ENCODE measurements at places on chromosomes 4 and X.

DNA sequence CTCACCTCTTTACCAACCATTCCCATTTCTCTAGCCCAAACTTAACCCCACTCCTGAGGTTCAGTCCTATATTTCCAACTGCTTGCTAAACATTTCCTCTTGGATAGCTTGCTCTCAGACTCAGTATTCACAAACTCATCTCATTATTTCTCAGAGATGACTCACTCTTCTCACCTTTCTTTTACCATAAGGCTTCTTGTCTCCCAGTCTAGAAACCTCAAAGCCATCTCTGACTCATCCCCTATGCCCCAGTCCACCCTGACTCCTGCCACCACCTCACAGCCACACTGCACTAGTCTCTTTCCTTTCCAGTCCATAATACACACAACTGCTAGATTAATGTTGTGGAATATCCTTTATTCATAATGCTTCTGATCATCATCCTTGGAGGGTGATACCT lies 4.8 kb downstream of the FRMPD3 start:
- no peak for DNase-seq

- no peak for DNase-seq
Measured at GRCh38 chrX:13897566-13897965, 80.7 kb upstream of the GPM6B start.

DNA sequence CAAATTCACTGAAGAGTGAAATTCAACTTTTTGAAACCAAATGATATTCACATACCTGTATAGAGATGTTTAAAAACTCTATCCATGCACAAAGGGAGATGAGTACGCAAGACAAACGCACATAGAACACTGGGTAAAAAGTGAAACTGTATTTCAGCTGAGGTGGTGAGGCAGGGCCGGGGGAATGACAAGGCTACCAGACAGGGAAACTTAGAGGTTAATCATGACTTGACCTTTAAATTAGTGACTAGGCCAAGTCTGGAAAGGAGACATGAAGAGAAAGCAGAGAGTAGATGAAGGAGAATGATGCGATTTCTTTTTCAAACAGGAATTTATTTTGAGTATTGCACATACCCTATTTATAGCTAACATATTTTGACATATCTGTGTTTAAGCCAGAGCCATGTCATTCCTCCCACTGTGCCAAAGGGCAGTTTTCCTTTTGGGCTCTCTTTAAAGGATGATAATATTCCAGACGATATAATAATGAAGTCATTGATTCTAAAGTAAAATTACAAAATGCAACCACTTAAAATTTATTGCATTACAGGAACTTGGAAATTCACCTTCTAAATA lies 49.4 kb downstream of the ARHGEF6 start:
- no peak for DNase-seq

- DNase-seq: no peak
Measured at GRCh38 chr4:153560908-153561307, 94.7 kb downstream of the TMEM131L start.

- no peak for DNase-seq
Measured at GRCh38 chr4:71866212-71866885, 82.5 kb upstream of the GC start.

DNA sequence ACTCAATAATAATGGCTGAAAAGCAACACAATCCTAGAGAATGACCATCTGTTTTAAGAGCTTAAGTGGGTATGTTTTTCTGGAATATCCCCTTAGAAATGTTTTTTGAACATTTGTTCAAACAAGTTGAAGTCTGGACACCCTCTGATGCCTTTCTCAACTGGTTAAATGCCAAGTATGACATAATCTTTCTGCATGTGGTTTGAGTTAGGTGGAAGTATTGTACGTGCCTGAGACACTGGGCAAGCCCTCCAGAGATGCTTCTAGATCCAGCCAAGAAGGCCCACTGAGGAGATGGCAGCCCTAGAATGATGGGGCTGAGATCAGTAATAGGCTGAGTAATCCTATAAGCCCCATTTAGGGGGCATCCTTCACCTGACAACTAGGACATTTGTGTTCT lies 493.1 kb downstream of the MAGEE1 start:
- DNase-seq: no peak

- no peak for DNase-seq
Measured at GRCh38 chr4:156241896-156242295, 288.2 kb upstream of the CTSO start.

GRCh38 chr4:181677201-181677600 lies 566.0 kb upstream of the TENM3 start:
- DNase-seq: no peak

GRCh38 chrX:48927736-48928382 lies 9.0 kb upstream of the PIM2 start:
- DNase-seq: no peak

GRCh38 chr4:127618427-127618826 lies 14.3 kb upstream of the INTU start:
- no peak for DNase-seq

GRCh38 chr4:60945641-60946040 lies 254.5 kb upstream of the ADGRL3 start:
- no peak for DNase-seq

DNA sequence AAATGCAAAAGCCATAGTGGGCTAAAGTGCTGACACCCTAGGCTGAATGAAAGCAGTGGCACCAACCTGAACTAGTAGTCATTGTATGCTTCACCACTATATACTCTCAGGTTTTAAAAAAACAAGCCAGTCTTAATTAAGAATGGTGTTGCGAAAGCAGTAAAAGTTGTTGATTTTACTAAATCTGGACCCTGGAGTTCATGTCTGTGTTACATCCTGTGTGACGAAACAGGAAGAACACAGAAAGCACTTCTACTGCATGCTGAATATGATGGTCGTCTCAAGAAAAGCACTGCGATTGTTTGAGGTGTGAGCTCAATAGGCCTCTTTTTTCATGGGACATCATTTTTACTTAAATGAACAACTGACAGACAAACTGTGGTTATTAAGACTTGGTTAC lies 24.2 kb upstream of the GDPD2 start:
- DNase-seq: peak; percentile 82

DNA sequence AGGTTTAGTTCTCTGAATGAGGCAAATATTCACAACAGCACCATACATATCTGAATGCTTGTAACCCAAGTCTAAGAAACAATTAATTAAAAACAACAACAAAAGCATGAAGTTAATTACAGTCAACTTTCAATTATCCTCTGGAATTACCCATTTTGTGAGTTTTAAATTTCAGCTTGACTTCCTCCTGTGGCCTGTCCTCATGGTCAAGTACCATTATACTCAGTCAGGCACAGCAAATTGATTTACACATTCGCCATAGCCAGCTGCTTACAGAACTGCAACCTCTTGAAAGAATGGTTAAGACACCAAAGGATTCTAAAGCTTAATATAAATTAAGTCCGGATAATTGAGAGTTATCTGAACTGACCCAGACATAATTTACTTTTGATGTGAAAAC lies 306.5 kb downstream of the CAMK2D start:
- DNase-seq: no peak

GRCh38 chr4:39626261-39626660 lies 12.4 kb downstream of the SMIM14 start:
- no peak for DNase-seq

DNA sequence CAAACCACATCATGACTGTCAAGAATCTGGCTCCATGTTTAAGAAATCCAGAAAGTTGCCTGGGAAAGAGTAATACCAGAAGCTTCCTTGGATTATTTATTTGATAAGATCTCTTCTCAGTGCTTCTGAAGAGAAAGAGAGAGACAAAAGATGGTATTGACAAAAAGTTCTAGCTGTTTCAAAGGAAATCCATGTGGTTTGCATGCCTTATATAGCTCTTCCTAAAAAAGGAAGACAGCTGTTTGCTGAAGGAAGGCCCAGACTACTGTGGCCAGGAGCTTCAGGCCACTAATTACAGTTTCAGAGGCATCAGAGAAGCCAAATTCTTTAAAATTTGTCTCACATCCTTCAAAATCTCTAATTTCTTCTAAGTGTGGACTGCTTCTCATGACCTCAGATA lies 565.2 kb upstream of the SLIT2 start:
- DNase-seq: no peak

- DNase-seq: no peak
Measured at GRCh38 chrX:105150557-105150956, 69.9 kb downstream of the TEX13A start.

GRCh38 chrX:69362856-69363255 lies 141.3 kb upstream of the NALF2 start:
- DNase-seq: no peak

DNA sequence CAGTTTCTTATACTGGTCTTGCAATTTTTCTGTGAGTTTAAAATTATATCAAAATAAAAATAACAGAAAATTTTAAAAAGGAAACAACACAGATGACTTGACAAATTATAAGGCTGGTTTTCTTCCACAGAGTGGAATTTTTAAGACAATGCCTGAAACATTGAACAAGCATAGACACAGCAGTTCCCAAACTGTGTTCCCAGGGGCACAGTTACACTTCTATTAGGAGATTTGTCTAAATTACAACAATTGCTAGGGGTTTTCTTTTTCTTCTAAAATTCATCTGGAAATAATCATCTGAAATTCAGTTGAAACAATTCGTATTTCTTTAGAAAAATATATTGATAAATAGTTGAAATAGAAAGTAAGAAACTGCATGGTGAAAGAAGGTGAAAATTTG lies 26.2 kb downstream of the PDE5A start:
- DNase-seq: no peak

GRCh38 chr4:67480810-67481209 lies 64.5 kb downstream of the CENPC start:
- DNase-seq: no peak

- no peak for DNase-seq
Measured at GRCh38 chr4:40972722-40973121, 223.0 kb downstream of the NSUN7 start.

GRCh38 chr4:6513678-6514077 lies 41.3 kb upstream of the PPP2R2C start:
- DNase-seq: no peak

- no peak for DNase-seq
Measured at GRCh38 chr4:173124209-173124865, 44.3 kb upstream of the GALNT7 start.

DNA sequence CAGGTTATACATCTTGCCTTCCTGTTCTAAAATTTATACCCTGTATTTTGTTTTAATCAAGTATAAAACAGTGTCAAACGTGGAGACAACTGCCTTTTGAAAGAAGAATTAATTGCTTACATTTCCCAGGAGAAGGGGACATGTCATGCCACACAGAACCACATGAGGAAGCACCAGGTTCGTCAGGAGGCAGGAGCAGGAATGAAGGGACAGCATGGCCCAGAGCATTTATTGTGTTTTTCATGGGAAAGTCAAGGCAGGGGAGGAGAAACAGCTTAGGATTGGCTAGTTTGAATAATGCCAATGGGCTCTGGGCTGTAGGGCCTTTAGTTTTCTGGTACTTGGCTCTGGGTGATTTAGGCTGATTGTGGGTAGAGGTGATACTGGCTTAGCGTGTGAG lies 203.7 kb downstream of the CFAP299 start:
- no peak for DNase-seq

DNA sequence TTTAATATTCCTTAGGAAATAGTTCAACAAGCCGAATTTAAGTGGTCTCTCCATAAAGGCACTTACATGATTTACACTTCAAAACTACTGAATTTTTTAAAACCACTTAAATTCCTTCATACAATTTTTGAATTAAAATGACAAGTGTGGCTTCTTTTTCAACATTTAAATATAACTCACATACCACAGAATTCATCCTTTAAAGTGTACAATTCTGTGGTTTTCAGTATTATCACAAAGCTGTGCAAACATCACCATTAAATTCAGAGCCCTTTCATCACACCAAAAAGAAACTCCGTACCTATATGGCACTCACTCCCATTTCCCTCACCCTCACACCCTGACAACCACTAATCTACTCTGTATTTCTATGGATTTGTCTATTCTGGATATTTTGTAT lies 200.9 kb upstream of the MAB21L2 start:
- no peak for DNase-seq

DNA sequence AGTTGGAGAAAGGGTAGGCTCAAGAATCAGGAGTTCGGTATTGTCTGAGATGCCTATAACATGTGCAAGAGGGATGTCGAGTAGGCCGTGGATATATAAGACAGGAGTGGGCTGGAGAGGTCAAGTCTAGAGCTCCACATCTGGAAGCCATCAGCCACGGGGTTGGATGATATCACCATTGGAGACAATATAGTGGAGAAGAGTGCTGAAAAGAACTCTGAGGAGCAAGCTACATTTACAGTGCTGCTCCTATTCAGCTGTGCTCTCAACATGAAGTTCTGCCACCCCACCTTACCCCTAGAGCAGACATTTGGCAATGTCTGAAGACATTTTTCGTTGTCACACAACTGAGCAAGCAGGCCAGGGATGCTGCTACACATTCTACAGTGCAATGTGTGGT lies 20.9 kb upstream of the PLAC1 start:
- no peak for DNase-seq

DNA sequence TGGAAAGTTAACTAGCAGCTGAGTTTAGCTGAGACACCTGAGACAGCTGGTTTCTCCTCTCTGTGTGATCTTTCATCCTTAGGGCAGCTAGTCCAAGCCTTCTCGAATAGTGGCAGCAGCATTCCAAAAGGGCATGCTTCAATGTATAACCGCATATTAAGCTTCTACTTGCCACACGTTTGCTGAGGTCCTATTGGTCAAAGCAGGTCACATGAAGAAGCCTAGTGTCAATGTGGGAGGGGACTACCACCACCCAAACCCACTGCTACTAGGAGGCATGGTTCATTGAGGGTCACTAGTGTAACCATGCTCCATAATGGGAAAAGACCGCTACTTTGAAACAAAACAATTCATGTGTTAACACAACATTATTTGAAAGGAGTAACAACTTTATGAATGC lies 314.9 kb upstream of the SMIM31 start:
- DNase-seq: no peak

GRCh38 chr4:71713611-71714203 lies 70.2 kb downstream of the GC start:
- DNase-seq: peak; percentile 54

DNA sequence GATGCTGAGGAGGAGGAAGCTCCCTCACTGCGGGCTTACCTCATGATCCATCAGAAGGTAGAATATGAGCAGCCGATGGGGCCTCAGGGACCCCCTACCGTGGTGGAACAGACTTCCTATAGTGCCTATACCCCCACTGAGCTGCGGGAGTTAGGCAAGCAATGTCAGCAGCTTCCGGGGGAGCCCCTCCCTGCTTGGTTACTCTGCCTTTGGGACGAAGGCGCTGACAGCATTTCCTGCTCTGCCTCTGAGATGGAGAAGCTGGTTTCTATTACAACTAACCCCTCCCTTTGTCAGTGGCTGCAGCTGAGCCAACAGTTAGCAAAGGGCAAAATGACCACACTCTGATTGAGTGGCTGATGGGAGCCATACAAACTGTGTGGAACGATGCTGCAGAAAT lies 430.7 kb downstream of the IDS start:
- DNase-seq: peak; percentile 9

DNA sequence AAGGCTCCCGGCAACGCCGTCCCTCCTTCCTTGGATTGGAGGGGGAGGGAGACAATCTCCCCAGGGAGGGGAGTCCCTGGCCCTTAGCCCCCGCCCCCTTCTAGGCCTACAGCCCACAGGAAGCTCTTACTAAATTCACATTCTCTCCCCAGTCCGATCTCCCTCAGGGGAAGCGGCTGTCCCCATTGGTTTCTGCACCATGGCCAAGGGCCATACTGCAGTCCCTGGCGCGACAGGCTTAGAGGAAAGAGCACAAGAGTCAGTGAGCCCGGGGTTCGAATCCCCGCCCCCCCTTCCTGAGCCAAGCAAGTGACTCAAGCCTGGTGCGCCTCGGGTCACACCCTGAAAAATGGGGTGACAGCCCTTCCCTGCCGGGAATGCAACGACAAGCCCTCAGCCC lies 1.1 kb downstream of the ABLIM2 start:
- no peak for DNase-seq

- no peak for DNase-seq
Measured at GRCh38 chrX:134287346-134287745, 50.4 kb downstream of the CCDC160 start.
